ENCODE measurements at places on chromosomes 2 and 18. TPM values are rescaled to one million over a fixed set of nuclear protein-coding genes. Genes with fewer than 3 reads are reported as not detected.

- no peak for DNase-seq
Observed at GRCh38 chr2:53509831-53510388, 257.7 kb upstream of the CHAC2 start.

- DNase-seq: no peak
Observed at GRCh38 chr18:13548966-13549879, 177.1 kb downstream of the FAM210A start.

DNA sequence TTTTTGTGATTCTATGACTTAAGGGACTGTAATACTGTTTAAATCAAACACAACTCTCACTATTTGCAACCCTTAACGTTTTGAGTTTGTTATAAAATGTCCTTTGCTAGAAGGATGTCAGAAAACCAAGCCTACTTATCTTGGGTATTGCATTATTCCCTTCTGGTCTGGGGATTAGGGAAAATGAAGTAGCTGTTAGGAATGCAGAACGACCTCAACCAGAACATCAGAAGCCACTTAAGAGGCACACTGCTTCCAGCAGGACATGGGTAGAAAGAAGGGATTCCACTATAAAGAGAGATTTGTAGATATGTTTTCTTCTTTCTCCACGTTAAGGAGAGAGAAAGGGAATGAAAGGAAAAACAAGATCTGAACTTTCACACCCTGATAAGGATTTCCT, 101.2 kb downstream of the SETBP1 start:
- DNase-seq: no peak

DNA sequence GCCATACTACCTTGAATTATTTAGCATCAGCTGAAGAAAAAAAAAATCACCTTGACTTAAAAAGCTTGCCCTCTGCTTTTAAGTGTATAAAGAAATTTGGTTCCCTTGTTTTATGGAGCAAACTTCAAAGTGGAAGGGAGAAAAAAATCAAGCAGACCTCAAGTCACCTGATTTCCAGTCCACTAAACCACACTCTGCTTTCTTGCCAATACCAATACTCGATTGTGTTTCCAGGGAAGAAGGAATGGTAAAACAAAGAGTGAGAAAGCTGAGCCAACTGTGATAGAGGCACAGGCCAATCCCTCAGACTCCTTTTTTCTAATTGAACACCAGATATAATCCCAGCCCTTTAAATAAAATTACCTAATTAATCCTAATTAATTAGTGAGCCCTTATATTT, 587.3 kb downstream of the ARHGAP15 start:
- DNase-seq: no peak

- DNase-seq: no peak
Observed at GRCh38 chr2:37721201-37721560, 49.7 kb upstream of the CDC42EP3 start.

- no peak for DNase-seq
Observed at GRCh38 chr2:218152172-218152571, 14.6 kb downstream of the CXCR1 start.

GRCh38 chr18:79421275-79421857, 25.6 kb downstream of the NFATC1 start:
- DNase-seq: no peak

GRCh38 chr2:75560768-75561565, at the start of gene EVA1A:
EVA1A (minus strand) TSS chr2:75560939; CDS start chr2:75518140, 42,799 bp downstream.
- DNase-seq: no peak

Gene DDX1
- total RNA-seq: 128 TPM

Gene RAMP1
- total RNA-seq: 0.53 TPM

Measured in activated T-cell treated with anti-CD3 and anti-CD28 coated beads, Interleukin-2, amount 50 U/mL, for 4 hours (primary cell).